Islet precursor cell (in vitro differentiated cells): ENCODE measurements at places on chromosomes 5 and 9.

DNA sequence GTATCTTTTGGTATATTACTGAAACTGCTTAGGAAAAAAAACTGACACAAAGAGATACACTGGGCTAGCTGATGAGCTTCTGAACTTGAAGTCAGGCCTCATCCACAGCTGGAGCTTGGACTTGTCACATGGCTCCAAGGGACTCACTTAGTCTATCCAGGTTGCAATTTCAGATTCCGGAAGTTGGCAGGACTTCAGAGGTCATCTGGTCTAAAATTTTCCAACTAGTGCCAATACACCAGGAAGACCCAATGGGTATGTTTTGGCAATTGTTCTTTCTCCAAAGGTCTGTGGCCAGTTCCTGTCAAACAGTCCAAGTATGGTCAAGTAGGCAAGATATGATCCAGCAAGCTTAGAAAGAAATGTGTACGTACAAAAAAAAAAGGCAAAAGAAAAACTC is 36.7 kb downstream of the MRPS27 start:
- no peak for DNase-seq

- no peak for DNase-seq
These were observed 93.8 kb downstream of the CSNK1G3 start for GRCh38 chr5:123605822-123606221.

GRCh38 chr9:120532475-120532874 is 47.5 kb downstream of the CDK5RAP2 start:
- DNase-seq = peak; percentile 69

GRCh38 chr5:82421119-82421518 is 143.0 kb upstream of the RPS23 start:
- no peak for DNase-seq

GRCh38 chr5:77885519-77885918 is 109.4 kb upstream of the TBCA start:
- no peak for DNase-seq

DNA sequence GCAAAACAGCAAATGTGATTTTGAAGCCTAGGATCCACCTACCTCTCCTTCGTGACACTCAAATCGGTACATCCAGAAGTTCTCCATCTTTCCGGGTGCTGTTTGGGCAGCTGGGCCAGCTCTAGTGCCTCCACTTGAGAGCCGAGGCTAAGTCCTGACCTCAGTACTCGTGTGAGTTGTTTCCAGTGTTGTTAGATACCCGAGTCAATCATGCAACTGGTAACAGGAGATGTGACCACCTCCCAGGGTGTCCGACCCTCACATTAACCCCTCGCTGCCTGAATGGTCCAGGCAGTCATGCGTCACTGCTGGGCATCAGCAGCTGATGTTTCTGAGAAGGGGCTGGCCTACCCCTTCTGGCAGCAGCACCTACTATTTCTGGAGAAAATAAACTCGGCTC is 170.3 kb downstream of the ENTREP1 start:
- peak; percentile 27 for DNase-seq

DNA sequence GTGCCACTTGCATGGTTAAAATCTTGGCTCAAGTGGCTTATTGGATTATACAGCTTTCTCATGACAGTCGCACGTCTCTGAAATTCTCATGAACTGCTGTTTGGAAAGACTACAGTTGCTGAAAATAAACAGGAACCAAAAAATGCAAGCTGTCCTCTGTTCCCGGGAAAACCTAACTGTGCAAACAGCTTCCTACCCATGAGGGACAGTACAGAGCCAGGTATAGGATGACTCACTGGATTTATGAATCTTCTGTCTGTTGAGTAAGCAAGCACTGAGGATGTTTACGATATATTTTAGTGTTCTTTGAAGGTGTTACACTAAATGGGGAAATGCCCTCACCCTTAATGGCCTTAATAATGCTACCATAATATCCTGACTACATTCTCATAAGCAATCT is 380.3 kb upstream of the TNC start:
- no peak for DNase-seq

- no peak for DNase-seq
These were observed 289.3 kb downstream of the ASTN2 start for GRCh38 chr9:117125531-117125930.

GRCh38 chr9:137136881-137137607 is 1.9 kb upstream of the GRIN1 start:
- no peak for DNase-seq

DNA sequence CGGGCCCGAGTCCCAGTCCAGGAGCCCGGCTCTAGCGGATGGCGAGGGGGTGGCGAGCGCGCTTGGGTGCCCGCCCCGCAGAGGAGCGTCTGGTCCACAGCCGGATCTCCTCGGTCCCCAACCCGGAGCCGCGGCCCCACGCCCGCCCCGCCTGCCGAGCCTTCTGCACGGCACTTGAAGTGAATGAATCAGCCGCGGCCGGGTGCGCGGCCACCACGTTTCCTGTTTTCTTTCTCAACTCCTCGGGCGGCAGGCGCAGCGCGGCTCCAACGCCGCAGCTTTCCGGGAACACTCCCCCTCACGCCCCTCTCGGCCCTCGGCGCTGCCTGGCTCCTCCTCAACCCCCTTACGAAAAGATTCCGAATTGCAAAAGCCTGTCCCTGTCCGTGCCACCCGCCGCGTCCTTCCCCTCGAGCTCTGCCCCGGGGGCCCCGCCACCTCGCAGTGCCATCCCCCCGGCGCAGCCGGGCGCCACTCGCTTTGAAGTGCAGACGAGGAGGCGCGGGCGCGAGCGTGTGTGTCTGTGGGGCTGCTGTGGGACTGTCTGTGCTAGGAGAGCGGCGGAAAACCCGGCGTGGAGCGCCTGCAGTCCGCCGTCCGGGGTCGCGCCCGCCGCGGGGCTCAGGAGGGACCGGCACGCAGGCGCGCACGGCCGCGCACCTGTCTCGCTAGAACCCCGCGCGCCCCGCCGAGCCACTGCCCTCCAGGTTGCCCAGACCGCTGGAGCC is 456.6 kb downstream of the RAB3C start:
- DNase-seq = peak; percentile 87

DNA sequence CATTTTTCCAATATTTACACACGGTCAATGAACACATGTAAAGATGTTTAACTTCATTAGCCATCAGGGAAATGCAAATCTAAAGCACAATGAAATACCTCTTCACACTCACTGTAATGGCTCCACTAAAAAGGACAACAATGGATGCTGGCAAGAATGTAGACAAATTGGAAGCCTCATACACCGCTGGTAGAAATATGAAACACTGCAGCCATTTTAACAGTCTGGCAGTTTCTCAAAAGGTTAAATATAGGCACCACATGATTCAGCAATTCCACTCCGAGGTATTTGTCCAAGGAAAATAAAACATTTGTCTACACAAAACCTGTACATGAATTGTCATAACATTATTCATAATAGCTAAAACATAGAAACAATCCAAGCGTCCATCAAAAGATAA is 20.0 kb downstream of the RNF145 start:
- no peak for DNase-seq

GRCh38 chr9:127746959-127747569 is 12.0 kb upstream of the TOR2A start:
- DNase-seq = no peak

- no peak for DNase-seq
These were observed 217.1 kb upstream of the CD180 start for GRCh38 chr5:67413721-67414120.

DNA sequence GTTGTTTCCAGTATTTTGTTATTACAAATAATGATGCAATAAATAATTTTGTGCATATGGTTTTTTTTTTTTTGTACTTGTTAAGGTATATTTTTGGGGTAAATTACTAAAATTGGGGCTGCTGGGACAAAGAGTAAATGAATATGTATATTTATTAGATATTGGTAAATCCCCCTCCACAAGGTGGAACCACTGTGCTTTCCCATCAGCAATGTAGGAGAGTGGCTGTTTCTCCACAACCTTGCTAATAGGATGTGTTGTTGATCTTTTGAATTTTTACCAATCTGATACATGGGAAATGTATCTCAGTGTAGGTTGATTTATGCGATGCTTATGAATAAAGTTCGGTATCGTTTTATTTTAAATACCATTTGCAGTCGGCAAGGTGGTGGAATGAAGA is 118.1 kb downstream of the TRPM3 start:
- no peak for DNase-seq

GRCh38 chr5:150317048-150318003 is 14.6 kb upstream of the ARSI start:
- DNase-seq = peak; percentile 100

- DNase-seq = no peak
These were observed 673.4 kb downstream of the KCTD16 start for GRCh38 chr5:144844086-144844485.

GRCh38 chr5:5666369-5666768 is 243.9 kb downstream of the ICE1 start:
- no peak for DNase-seq

DNA sequence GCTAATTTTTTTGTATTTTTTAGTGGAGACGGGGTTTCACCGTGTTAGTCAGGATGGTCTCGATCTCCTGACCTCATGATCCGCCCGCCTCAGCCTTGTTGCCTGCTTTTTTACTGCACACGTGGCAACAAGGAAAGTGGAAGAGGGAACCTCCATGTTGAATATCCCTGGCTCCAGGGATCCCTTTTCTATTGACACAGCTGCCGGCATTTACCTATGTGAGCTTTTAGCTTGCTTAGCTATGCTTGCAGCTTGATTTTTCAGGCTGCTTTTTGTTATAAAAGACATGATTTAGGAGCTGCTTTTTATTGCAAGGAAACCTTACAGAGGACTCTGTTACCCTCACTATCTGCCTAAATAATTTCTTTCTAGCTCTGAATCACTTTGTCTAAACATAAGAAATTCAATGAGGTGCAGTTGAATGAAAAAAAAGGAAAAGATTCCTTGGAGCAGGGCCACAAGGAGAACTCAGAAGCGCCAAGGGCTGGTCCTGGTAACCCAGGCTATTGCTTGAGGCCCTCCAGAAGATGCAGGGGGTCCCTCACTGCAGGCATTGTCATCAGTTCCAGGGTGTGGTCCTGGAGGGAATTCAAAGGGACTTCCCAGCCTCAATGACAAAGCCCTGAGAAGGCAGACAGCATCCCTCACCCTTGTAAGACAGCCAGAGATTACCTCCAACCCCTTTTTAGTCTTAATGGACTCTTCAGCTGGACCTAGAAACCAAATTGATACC is 89.9 kb downstream of the SYK start:
- no peak for DNase-seq
